Right renal cortex interstitium (tissue), 3 donors: ENCODE measurements at places on chromosomes 6 and 20.
A peak's percentile ranks its signal among the peaks of the same experiment; 100 is the strongest.

DNA sequence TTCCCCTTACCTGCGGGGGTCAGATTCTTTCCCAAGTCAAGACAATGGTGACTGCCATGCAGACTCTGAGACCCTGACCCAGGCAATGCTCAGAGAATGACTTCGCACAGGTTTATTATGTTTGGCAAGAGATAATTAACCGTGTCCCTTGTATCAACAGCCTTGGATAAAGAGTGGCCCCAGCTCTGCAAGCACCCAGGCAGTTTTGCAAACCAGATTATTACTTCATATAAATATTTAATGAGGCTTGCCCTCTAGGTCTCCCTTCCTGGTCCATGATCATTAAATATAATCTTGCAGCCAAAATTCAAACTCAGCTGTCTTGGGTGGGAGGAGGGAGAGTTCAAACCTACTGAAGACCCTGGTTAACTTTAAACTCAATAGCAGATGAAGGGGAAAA, 156.5 kb downstream of the ANKRD60 start:
- no peak for DNase-seq

DNA sequence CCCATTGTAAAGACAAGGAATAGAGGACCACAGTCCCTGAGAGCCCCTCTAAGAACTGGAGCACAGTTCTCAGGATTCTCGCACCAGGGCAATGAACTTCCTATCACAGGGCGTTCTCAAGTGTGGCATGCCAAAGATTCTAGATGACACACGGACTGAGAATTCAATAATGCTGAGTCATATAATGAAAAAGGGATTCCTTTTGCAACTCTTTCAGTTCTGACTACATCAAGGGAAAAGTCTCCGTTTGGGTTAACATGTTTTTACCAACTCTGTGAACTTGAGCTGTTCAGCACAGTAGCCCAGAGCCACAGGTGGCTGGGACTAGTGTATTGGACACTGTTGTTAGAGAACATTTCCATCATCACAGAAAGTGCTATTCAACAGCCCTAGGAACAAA, 3.4 kb downstream of the MED20 start:
- no peak for DNase-seq

- DNase-seq: no peak
Observed at GRCh38 chr6:125370343-125370742, 68.6 kb upstream of the HDDC2 start.

DNA sequence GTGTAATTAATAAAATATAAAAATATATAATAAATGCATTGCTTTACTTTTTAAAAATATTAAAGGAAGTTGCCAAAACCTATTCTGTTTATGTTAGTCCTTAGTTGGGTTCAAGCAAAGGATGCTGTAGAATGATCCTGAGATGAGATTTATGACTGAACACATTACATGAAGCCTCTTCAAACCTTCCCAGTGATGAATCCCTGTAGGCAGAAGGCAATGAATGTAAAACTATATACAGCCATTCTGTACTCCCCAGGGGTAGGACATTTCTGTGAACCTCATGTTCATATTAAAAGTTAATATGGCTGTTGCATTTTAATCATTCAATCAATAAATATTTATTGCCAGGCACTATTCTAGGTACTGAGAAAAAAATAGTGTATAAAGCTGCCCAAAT, 166.0 kb downstream of the RFPL4B start:
- DNase-seq: no peak

- peak; percentile 87 for DNase-seq
Observed at GRCh38 chr20:49216991-49217578, 2.1 kb upstream of the DDX27 start.

DNA sequence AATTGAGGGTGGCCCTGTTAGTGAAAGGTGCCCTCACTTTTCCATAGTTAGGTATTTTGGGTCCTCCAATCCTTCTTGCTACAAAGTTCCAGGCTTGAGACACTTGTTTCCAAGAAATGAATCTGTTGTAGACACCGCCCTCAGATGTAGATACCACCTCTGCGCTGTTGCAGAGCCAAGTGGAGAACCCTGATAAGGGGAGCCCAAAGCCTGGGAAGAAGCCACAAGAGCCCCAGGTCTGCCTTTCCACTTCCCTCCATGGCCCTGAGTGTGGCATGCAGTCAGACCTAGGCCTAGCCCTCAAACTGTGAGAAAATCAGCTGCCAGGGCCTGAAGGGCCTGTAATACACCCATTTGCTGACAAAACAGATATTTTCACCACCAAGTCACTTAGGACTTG, 37.1 kb downstream of the DTD1 start:
- DNase-seq: no peak

DNA sequence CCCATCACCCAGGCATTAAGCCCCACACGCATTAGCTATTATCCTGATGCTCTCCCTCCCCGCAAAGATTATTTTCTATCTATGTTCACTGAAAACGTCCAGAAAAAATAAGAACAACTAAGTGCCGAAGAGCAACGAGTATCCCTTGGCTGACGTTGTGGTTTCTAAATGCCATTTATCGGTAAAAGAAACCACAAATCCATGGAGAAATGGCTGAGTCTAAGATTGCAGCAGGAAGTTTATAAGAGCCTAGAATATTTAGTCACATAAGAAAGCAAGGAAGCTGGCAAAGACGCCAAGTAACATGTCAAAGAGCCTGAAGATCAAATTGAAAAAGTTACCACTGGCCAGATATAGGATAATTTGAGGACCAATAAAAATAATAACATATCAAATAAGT, 18.1 kb upstream of the NOX3 start:
- DNase-seq: no peak

DNA sequence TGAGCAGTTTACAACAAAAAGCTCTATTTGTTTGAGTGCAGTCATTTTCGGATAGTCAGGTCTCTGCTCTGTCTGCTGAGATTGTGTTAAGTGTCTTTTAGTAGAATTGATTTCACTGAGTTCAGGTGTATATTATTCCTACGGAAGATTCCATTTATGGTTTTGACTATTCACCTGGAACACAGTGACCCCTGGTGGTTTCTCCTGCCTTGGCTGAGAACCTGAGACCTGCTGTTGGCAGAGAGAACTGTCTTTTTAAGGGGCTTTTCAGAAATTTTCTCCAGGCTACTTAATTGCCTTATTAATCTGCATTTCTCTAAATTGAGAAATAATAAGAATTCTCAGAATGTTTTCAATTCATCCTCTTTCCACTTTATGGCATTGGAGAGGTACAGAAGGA, 508.0 kb downstream of the TBC1D32 start:
- no peak for DNase-seq

DNA sequence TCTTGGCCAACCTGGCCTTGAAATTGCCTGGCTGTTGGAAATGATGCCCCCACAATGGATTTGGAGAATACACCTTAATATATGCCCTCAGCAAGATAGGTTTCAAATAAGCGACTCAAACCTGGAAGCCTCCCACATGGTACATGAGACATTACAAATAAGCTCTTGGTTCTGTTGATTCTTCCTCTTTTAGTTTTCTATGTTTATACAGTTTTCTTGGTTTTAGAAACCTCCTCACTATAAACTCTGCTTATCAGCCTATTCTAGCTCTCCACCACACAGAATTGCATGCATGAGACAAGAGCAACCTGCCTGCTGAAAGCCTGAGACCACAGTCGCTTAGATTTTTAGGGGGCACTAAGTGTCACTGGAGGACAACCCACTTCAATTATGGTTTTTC, 108.8 kb upstream of the PREP start:
- no peak for DNase-seq

- DNase-seq: no peak
Observed at GRCh38 chr20:11431621-11432020, 486.1 kb upstream of the BTBD3 start.

- no peak for DNase-seq
Observed at GRCh38 chr20:23132293-23132929, 46.3 kb upstream of the CD93 start.

DNA sequence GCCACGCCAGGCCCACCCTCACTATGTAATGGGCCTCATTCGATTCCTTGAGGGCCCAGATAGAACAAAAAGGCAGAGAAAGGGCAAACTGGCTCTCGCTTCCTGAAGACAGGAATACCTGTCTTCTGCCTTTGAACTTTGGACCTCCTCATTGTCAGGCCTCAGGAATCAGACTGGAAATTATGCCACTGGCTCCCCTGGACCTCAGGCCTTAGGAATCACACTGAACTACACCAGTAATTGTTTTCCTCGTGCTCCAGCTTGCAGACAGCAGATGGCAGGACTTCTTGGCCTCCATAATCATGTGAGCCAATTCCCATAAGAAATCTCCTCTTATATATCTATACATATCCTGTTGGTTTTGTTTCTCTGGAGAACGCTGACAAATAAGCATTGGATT, 258.6 kb upstream of the KCNG1 start:
- no peak for DNase-seq

GRCh38 chr6:14673201-14673600, 555.6 kb downstream of the CD83 start:
- DNase-seq: no peak

- DNase-seq: no peak
Observed at GRCh38 chr6:162373192-162373591, 354.4 kb downstream of the PRKN start.

DNA sequence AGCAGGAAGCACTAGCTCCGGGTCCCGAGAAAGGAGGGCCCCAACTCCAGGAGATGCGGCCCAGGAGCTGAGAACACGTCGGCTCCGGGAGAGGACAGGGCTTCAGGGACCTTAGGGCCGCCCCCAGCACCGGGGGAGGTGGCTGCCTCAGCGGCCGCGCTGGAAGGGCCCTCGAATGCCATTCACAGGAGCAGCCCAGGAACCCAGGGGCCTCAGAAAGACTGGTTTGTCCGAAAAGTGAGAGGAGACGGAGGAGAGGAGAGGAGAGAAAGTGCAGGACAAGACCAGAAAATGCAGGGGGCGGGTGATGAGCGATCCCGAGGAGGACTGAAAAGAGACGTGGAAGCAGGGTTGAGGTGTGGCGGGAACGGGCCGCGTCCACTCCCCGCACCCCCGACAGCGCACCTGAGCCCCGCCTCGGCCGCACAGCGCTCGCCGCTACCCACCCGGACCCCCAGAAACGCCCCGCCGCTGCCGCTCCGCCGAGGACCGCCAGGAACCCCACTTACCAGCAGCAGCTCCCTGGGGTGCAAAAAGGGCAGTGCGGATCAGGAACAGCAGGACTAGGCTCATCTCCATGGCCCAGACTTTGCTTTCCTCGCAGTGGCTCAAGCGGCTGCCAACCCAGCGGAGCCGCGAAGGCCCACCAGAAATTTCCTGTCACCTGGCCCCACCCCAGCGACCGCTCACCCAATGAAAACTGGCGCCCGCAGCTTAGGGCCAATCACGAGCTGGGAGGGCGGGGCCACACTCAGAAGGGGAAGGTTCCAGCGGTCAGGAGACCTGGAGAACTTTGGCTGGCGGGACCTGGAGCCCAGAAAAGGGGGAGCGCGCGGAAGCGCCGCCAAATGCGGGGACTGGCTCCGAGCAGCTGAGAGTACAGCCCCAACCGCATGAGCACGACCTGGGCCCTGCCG, 25.4 kb downstream of the HLA-F start:
- peak; percentile 68 for DNase-seq

- no peak for DNase-seq
Observed at GRCh38 chr6:63643862-63644261, 8.3 kb downstream of the PHF3 start.

- no peak for DNase-seq
Observed at GRCh38 chr6:80174900-80175572, 68.6 kb downstream of the BCKDHB start.

- no peak for DNase-seq
Observed at GRCh38 chr6:22072949-22073348, 223.9 kb downstream of the PRL start.

DNA sequence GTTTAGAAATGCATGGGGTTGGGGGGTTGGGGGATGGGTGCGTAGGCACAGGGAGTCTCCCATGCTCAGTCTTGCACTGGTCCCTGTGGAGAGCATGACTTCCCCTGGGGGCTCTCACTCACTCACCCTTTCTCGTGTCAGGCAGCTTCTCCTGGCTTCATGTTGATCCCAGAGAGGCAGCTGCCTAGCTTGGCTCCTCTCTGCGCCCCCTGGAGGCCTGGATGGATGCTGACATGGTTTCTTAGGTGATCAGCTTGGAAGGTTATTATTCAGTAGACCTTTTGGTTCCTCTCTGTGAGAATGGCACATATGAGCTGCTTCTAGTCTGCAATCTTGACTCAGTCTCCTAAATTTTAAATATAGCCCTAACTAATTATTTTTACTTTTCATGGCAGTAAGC, 109.3 kb upstream of the FAM83B start:
- DNase-seq: no peak

DNA sequence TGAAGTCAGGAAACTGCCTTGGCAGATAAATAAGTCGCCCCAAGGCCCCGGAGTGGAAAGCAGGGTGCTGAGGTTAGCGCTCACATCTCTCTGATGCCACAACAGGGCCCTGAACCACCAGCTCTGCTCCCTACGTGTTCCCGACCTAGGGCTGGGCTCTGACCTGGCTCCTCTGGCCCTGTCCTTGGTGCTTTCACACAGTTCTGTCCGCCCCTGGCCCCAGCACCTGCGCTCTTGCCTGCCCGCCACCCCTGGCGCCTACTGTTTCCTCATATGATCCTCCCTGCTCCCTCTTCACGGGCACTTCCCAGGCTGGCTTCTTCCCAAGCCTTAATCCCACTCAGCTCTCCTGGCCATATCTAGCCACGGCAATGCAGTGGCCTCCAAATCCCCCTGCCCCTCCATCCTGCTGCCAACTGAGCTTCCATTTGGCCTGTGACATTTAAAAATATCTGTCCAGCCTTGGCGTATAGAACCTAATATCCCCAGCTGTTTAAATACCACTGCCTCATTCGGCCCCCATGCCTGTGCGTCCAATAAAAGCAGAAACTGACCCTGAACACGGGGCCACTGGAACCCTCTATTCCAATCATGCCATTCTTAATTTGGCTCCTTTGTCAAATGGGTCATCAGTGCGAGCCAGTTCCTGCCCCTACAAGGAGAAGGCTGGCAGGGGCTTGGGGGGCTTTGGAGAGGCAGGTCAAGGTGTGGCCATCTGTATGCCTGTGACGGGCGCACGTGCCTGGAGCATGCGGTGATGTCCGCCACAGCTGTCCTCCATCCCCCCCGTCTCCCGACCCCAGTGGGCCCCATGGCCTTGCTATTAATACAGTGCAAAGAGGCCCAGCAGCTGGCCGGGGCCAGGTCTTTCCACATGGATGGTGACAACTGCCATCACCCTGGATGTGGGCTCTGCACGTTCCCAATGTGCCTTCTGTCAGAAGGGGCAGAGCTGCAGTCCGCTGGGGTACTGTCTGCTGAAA, 27.7 kb downstream of the GNAS-AS1 start:
- DNase-seq: no peak

DNA sequence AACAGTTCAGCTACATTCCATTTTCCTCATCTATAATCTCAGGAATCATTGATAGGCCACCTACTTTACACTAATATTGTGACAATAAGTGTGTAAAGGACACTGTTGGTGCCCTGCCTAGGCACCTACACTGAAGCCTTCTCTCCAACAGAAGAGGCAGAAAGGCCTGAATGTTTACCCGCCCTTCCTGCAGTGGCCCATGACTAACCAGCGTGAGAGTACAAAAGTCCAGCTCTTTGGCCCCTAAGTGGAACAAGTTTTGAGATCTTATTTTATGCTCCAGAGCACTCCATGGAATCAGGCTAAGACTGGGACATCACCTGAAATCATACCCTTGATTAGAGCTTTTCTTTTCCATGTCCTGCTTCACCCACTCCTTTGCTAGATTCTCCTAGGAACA, 359.7 kb downstream of the ARHGAP18 start:
- DNase-seq: peak; percentile 10

DNA sequence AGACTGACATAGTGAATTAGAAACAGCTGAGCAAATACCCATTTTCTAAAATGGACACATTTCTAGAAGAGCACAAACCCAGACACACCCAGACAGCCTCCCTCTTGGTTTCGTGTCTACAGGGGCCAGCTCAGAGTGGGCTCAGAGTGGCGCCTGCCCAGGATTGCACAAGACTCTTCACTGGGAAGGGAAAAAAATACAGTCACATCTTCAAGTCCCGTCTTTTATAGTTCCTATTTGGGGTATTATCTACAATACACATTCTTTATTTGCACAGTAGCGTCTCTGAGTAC, 246.1 kb upstream of the AFDN start:
- DNase-seq: no peak
